CD4-positive, alpha-beta T cell (primary cell): ENCODE measurements at places on chromosomes 1 and 21. TPM values are rescaled to one million over a fixed set of nuclear protein-coding genes. Genes with fewer than 3 reads are reported as not detected.

Gene CENPF
- total RNA-seq: 3.8 TPM

DNA sequence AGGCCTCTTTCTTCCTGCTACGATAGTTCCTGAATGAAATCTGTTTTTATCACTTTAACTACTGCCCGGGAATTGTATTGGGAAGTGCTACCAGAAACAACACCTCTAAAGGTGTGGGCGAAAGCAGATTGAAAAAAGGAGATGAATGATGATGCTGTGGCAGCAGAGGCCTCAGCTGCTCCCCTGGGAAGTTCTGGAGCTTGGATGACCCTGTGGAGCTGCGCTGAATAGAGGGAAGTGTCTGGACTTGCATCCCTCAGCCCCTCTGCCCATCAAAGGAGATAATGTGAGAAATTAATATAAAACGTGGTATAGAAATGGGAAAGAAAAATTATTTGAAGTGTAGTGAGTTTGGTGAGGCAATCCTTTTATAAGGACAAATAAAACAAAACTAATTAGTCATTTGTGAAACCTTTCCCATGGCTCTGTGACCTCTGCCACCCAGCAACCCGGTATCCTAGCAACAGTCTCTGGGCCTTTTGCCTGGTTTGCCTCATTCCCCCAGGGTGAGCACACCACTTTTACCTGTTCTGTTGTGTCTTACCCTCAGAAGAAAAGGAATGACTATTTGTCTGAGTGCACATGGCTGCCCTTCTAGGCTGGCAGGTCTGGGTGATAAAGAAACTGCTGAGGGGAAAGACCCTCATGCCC is 21.3 kb downstream of the OVAAL start:
- no peaks in the 10 kb centered on the region for H3K4me1 ChIP-seq
- no peak overlapping the region for H3K4me3 ChIP-seq
- H3K27ac ChIP-seq: no peak overlapping the region
- H3K27me3 ChIP-seq: peaks cover 3% of the 10 kb centered on the region

Gene METTL25B
- 10.6 TPM for total RNA-seq

DNA sequence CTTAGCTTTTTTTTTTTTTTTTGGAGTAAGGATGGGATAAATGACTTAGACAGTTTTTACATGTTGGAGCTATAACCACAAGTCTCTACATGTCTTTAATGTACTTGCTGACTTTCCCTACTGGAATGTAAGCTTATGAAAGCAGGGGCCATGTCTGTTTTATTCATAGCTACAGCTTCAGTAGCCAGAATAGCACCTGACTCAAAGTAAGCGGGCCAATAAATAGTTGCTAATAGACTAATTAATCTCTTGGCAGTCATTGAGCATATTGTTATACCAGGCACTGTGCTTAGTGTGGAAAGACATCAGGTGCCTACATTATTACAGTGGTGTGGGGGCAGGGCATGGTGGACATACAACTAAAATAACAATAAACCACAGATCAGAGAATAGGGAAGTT is 84.4 kb upstream of the HOOK1 start:
- no peaks in the 10 kb centered on the region for H3K27me3 ChIP-seq
- no peak for DNase-seq
- H3K4me3 ChIP-seq: no peak overlapping the region
- peaks cover 6% of the 10 kb centered on the region for H3K4me1 ChIP-seq

Gene PRCC
- total RNA-seq: 50.0 TPM

DNA sequence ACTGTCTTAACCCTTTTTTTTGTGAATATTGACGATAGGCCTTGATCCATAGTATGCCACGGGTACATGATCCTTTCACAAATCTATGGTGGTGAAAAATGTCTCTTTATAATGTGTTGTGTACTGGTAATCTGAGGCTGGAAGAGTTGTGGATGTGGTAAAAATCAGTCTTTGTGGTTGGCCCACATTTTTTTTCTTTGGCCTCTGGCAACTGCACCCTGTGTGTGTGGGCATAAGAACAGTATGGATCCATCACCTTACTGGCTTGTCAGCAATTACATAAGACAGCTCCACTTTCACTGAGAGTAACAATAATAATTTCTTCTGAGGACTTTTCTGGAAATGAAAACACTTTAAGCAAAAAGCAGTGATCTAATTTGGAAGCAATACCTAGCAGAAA is 101.6 kb downstream of the GABPA start:
- H3K27ac ChIP-seq: no peak overlapping the region
- H3K4me3 ChIP-seq: no peak overlapping the region
- H3K27me3 ChIP-seq: peaks cover 4% of the 10 kb centered on the region
- no peaks in the 10 kb centered on the region for H3K4me1 ChIP-seq
- H3K36me3 ChIP-seq: no peaks in the 10 kb centered on the region

DNA sequence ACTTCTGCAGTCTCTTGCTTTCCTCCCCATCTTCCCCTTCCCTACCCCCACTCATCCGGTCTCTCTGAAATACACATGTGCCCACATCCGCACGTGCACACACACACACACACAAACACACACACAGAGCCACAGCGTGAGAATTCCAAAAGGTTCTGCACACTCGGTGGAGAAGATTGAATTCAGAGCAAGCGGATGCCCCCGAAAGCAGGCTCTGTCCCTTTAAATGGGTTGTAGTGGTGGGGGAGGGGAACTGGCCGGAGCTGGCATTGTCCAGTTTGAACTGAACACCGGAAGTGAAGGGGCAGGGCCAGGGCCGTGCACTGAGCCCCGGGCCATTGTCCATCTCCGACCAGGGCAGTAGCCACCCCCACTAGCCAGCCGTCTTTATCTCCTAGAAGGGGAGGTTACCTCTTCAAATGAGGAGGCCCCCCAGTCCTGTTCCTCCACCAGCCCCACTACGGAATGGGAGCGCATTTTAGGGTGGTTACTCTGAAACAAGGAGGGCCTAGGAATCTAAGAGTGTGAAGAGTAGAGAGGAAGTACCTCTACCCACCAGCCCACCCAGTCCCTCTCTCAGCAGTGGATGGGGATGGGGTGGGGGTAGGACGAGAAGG is 1.3 kb upstream of the LIN28A start:
- no peak for DNase-seq
- H3K4me3 ChIP-seq: peak overlapping the region; percentile 10
- H3K4me1 ChIP-seq: peaks cover 31% of the 10 kb centered on the region
- no peak overlapping the region for H3K27ac ChIP-seq

- no peak overlapping the region for H3K4me3 ChIP-seq
- H3K27me3 ChIP-seq: no peaks in the 10 kb centered on the region
- DNase-seq: no peak
- H3K27ac ChIP-seq: no peak overlapping the region
- H3K36me3 ChIP-seq: no peaks in the 10 kb centered on the region
These were observed 27.5 kb downstream of the EPHA2 start for GRCh38 chr1:16128338-16128741.
